ENCODE measurements at places on chromosomes 12 and 14.

- peak; percentile 42 for DNase-seq
Observed at GRCh38 chr12:69028941-69029729, 96.2 kb upstream of the CPM start.

DNA sequence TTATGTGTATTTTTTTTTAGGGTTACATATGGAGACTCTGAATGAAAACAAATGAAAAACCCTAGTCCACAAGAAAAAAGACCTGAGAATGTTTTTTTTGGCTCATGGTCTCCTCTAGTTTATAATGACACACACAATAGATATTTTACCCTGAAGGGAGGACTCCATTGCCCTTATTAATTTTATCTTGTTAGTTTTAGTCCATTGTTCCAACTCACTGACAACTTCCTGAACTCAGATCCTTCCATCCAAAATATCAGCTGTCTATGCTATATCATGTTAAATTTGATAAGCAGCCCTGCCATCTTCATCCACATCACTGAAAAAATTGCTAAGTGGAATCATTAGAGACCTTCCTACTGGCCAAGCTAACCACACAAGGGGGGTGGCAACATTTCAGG lies 232.1 kb downstream of the MON2 start:
- DNase-seq: peak; percentile 76

DNA sequence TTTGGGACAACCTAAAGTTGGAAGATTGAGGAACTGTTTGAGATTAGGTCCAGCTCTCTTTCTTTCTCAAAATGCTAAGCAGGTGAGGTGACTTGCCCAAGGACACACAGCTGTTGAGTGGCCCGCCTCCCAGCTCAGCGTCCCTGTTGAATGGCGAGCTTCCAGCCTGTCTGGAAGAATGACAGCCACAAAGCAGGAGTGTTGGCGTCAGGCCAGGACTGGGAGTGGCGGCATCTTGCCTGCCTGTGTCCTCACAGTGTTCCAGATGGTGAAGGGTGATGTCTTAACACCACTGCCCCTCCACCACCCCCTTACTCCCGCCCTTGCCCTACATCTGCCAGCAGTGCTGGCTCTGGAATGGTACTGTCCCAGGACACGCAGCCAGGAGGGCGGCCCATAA lies 4.4 kb upstream of the CEBPE start:
- no peak for DNase-seq

GRCh38 chr12:106764220-106764619 lies 10.3 kb upstream of the RIC8B start:
- no peak for DNase-seq

DNA sequence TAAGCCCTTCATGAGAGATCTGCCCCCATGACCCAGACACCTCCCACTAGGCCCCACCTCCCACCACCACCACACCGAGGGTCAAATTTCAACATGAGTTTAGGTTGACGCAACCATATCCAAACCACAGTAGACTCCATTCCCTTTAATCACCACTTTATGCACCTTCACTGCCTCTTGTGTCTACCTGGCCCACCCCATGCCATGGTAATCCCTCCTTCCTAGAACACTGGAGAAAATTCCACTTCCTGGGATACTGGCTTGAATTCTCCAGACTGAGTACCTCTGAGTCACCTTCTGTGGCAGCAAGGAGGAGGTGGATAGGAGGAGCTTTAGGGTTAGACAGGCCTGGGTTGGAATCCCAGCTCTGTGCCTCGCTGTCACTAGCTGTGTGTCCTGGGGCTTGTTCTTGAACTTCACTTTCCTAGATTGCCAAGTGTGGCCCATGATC lies 26.1 kb upstream of the CIPC start:
- DNase-seq: peak; percentile 30

DNA sequence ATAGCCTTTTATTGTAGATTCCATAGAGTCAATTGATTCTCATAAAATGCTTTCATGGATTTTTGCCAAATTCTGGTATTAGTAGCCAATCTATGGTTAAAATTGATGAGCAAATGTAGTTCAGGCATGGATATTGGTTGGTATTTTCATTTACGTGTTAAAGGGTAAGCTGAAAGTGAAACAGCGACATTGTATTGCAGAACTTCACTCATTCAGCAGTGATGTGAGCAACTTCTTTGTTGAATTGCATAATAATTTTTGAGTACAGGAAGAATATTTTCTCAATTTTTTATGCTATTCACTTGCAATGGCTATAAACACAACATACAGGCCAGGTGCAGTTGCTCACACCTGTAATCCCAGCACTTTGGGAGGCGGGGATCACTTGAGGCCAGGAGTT lies 24.2 kb upstream of the FAM222A start:
- no peak for DNase-seq

DNA sequence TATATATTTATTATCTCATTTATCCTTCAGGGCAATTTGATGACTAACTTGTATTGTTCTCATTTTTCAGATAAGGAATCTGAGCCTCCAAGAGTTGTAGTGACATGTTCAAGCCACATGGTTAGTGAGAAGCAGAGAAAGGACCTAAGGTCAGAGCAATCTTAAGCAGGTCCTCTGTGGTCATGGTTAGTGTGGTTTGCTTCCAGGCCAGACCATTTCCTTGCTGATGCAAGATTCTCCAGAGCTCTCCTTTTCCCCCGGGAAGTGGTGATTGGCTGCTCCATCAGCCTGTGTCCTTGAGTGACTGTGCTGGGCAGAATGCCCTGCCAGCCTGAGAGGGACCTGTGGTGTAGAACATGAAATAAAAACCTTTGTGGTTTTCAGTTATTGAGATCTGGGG lies 141.3 kb downstream of the KTN1 start:
- DNase-seq: peak; percentile 78

DNA sequence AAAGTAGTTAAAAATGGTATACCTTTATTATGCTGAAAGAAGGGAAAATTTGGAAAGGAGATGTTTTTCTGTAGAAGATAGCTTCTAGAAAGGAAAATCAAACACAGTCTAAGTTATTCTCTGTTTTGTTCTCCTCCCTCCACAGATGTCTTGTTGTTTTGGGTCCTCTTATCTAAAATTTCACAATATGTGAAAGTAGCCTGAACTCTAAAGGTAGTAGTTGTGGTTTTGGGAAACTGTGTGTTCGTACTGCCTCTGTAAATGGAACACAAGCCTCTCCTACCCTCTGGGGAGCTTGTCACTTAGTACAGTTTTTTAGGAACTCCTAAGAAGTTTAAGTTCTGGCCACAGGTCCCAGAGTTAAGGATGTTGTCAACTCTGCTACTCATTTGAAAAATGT lies 112.6 kb downstream of the CRADD start:
- DNase-seq: no peak

- DNase-seq: peak; percentile 92
Observed at GRCh38 chr14:52044791-52045522, 23.9 kb downstream of the NID2 start.

- no peak for DNase-seq
Observed at GRCh38 chr12:106498056-106498455, 84.7 kb upstream of the RFX4 start.

DNA sequence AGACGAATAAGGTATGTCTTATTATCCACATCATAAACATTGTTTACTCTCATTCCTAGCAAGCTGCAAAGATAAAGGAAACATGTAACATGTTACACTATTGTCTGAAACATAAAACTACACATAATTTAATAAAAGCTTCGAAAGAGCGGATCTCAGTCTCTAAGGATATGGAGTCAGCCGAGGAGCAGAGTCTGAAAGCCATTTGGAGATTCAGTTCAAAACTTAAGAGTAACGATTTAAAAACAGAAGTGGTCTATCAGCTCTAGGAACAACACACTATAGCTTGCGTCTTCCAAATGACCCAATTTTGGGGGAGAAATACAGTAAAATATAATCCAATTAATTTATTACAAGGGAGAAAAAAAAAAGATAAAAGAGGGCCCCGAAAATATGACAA lies 775 bp downstream of the NEMF start:
- DNase-seq: no peak
